OCI-LY7 (cell line): ENCODE measurements at places on chromosomes 7 and 10. TPM values are rescaled to one million over a fixed set of nuclear protein-coding genes. Genes with fewer than 3 reads are reported as not detected.

The FRAT1 gene
- total RNA-seq, result 12.2 and 12.4 TPM in 2 replicates

The CCL24 gene
- not detected in 2 replicates for total RNA-seq

The SPDYE9 gene
- not detected in 2 replicates for total RNA-seq

The ABI1 gene
- 76.9 and 87.6 TPM in 2 replicates for total RNA-seq

- peak; percentile 54 for DNase-seq
Measured at GRCh38 chr7:20172736-20173334, 44.3 kb downstream of the MACC1 start.

- DNase-seq, result peak; percentile 75
Measured at GRCh38 chr7:130063036-130063435, 7.3 kb upstream of the KLHDC10 start.

GRCh38 chr7:55188590-55189138 lies 169.8 kb downstream of the EGFR start:
- no peak for DNase-seq

- no peak for DNase-seq
Measured at GRCh38 chr10:82674036-82674435, 799.0 kb downstream of the NRG3 start.

DNA sequence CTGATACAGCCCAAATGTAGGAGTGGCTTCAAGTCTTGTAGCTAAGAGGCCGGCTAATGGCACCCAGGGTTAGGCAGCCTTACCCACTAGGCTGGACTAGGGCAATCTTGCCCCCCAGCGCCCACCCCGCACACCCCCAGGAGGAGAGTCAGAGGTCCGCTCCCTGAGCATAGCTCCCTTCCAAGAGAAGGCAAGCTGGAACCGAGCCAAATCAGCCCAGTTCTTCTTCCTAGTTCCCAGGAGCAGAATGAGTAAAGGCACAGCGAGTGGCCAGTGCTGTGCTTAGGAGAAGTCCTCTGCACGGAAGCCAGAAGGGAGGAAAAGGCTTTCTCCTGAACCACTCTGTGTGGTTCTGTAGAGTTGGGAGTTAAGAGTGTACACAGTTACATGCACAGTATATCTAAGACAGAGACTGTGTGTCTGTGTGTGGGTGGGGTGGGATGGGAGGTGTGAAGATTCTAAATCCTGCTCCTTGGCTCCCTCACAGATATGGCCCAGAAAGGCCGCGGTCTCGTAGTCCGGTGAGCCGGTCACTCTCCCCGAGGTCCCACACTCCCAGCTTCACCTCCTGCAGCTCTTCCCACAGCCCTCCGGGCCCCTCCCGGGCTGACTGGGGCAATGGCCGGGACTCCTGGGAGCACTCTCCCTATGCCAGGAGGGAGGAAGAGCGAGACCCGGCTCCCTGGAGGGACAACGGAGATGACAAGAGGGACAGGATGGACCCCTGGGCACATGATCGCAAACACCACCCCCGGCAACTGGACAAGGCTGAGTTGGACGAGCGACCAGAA lies 59.7 kb upstream of the PDCD4 start:
- DNase-seq, result no peak

DNA sequence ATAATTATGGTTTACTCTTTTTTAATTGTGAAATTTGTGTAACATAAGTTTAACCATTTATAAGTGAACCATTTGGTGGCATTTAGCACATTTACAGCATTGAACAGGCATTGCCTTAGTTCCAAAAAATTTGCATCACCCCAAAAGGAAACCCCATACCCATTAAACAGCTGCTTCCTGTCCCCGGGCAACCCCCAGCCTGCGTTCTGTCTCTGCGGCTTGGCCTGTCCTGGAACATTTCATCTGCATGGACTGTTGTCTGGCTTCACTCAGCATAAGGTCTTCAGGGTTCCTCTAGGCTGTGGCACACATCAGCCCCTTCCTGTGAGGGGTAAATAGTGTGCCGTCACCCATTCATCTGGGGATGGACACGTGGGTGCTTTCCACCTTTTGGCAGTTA lies 6.9 kb downstream of the RET start:
- DNase-seq, result no peak

GRCh38 chr7:92496876-92497275 lies 19.1 kb upstream of the ERVW-1 start:
- no peak for DNase-seq

GRCh38 chr10:122138831-122139625 lies 132.1 kb upstream of the BTBD16 start:
- no peak for DNase-seq

- DNase-seq, result no peak
Measured at GRCh38 chr7:109256762-109257560, 687.3 kb downstream of the DNAJB9 start.

- peak; percentile 9 for DNase-seq
Measured at GRCh38 chr7:117012696-117013095, 59.4 kb downstream of the ST7 start.
